ENCODE measurements at places on chromosomes 12 and 14.

GRCh38 chr14:49621114-49621881, 699 bp downstream of the MGAT2 start:
- DNase-seq: peak; percentile 76

DNA sequence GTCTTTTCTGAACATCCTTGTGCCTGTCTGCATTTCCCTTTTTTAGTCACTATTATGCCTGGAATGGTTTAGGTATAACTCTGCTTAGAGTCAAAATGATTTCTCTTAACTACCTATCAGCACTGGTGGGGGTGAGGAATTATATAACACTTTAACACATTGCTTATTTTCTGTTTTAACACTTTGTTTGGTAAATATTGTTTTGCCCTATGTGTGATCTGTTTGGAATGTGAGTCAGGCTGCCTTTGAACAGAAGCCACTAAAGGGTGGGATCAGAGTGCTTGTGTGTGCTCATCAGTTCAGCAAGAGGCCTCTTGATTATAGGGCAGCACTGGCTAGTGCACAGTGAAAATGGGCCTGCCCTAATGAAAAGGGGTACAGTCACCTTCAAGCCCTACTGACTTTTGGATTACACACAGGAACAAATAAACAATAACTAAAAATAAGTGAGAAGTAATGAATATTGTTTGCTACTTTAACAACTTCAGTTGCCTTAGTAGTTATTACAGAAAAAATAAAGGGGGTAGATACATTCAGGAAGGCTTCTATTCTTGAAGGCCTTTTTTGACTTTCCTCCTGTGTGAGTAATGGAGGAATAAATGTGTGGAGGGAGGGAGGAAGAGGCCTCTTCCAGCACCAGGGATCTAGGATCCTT, 23.2 kb downstream of the NGDN start:
- no peak for DNase-seq

DNA sequence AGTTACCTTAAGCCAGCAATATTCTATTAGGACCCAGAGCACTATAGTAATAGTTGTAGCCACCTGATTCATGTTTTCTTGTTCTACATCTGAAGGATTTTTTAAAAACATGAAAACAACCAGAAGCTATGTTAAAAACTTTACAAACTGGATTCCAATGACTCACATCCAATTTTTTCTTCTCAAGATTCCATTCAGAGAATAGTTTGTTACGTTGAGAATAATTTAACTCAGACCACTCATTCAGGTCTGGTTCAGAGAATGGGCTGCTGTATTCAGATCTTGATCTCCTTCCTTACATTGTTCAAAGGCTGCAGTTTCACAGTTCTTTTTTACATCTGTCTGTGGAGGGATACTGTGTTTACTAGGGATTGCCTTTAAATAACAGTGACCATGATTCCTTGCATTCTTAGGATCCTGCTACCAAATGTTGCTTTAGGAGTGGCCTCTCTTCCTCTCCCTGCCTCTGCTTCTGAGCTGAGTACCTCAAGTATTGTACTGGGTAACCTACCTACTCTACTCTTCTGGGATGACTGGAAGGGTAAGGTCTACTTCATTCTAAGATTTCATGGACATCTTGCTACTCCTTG, 448.0 kb upstream of the FBXO33 start:
- DNase-seq: no peak

GRCh38 chr12:118637767-118638370, 261.5 kb downstream of the SUDS3 start:
- DNase-seq: no peak

DNA sequence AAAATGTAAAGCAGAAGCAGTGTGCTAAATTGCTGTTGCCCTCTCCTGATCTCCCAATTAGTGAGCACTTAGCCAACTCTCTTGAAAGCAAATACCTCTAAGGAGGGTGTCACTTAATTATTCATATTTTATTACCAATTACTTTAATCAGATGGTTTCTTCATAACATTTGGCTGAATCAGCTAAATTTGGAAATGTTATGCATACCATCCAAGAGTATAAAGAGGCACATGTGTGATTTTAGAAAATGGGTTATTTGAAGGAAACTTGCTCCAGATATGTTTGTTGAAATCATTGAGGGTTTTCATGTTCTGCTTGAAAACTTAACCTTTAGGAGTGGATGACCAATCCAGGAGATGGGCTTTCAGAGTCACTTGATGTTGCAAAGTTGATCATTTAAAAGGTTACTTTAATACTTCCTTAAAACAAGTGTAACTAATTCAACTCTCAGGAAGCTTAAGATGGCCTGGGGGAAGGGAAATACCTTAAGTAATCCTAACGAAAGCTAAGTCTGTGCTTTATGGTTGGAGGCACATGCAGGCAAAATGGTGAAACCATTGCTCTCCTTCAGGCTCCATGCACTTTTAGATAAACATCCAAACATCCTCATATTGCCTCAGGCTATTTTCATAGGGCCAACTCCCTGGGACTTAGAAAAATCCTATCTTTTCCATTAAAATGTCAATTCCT, 434.5 kb downstream of the MDGA2 start:
- DNase-seq: no peak

Data from hematopoietic multipotent progenitor cell treated with erythropoietin and hydrocortisone succinate and interleukin-3 and kit ligand, for 6 days (in vitro differentiated cells).